ENCODE measurements at places on chromosomes 4 and X.

DNA sequence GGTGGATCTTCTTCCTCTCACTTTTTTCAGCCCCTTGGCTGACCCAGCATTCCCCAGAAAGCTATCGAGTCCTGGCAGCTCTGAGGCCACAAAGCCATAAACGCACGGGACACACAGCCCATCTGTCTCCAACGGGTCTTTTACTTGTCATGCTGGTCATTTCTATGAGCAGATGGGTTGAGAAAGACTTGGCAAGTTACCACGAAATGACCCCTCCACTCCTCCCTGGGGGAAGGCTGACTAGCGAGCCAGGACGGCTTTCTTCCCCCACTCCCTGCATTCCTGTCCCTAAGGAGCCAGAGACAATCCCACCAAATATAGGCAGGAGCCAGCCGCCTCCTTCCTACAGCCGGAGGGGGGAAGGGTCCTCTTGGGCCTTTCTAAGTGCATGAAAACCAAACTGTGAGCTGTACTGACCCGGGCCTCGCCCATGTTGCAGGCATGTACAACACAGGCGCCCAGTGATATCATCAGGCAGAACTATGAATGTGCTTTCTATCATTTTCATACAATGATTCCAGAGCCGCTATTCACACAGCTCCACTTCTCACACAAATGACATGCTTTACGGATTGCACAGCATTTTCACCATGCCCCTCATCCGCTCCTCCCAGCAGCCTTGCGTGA lies 28.6 kb downstream of the AFAP1 start:
- peak; percentile 94 for DNase-seq

DNA sequence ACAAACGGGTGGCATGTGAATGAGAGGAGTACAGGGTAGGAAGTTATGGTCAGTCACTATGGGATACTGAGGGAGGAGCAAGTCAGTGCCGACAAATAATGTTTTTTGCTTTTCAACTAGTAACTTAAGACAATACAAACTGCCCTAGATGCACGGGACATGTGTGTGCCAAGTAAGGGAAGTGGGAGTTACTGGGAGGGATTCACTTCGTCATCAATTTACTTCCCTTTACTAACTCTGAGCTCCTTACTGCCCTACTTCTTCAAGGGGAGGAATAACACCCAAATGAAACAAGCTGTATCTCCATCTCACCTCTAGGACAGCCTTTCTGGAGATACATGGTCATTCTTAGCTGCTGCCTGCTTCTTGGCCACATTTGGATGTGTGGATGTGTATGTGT lies 97.7 kb downstream of the DGKK start:
- DNase-seq = no peak

GRCh38 chr4:70712604-70713452 lies 8.9 kb upstream of the RUFY3 start:
- no peak for DNase-seq

- DNase-seq = peak; percentile 55
Observed at GRCh38 chrX:75522565-75523431, at the start of gene ZDHHC15. Gene ZDHHC15 (minus strand): TSS chrX:75523037. CDS start chrX:75523024, 13 bp downstream.

- no peak for DNase-seq
Observed at GRCh38 chrX:19966056-19966455, 24.8 kb downstream of the BCLAF3 start.
